Forelimb muscle (tissue), 1 donor: ENCODE measurements at places on chromosomes 4 and X.

DNA sequence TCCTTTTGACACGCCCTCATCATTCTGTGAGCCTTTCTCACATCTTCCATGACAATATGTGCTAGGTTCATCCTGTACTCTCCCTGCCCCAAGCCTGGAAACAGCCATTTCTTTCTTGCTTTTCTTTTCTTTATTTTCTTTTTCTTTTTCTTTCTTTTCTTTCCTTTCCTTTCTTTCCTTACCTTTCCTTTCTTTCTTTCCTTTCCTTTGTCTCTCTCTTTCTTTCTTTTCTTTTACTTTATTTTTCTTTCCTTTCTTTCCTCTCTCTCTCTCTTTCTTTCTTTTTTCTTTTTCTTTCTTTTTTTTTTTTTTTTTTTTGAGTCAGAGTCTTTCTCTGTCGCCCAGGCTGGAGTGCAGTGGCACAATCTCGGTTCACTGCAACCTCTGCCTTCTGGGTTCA lies 14.6 kb downstream of the PPP1R3F start:
- DNase-seq, result no peak

DNA sequence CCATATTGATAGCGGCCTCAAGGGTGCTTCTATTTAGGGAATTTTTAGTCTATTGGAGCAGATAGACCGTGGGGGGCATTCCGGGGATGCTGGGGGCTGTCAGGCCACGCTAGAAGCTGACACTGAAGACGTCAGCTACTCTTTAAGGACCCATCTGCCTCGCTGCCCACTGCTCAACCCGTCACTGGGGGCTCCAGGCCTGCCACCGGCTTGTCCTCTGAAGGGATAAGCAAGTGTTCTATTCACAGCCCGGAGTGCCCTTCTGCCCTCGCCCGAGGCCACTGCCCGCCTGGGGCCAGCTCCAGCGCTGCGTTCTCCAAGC lies 679 bp upstream of the MSL3 start:
- DNase-seq, result no peak

DNA sequence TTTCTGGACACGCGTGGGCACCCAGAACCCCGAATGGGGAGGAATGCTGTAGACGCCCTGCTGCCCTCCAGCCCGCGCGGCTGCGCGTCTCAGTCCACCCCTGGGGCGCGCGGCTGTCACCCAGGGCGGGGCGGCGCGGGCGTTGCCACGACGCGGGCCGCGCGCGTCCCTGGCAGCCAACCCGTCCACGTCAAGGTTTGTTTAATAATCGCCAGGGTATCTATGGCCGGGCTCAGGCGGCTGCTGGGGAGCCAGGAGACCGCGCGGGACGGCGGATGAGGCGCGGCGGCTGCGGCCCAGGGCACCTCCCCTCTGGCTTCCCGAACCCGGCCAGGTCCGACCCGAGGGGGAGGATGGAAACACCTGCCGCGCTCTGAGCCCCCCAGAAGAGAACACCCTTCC lies at the start of gene SPATA18:
Gene SPATA18, plus strand, starts transcription at position 92 of the 402 bp plus-strand sequence. CDS start 401 bp downstream, outside the sequence.
- DNase-seq, result no peak

GRCh38 chr4:13537011-13537831 lies 7.1 kb downstream of the NKX3-2 start:
- DNase-seq, result no peak

- DNase-seq, result no peak
These were observed 331.4 kb downstream of the ARHGAP24 start for GRCh38 chr4:85806334-85806733.

- no peak for DNase-seq
These were observed 404 bp downstream of the PPP2R3B start for GRCh38 chrX:386239-386767.

- DNase-seq, result peak; percentile 59
These were observed 1414.7 kb upstream of the TENM3 start for GRCh38 chr4:180828455-180829018.

DNA sequence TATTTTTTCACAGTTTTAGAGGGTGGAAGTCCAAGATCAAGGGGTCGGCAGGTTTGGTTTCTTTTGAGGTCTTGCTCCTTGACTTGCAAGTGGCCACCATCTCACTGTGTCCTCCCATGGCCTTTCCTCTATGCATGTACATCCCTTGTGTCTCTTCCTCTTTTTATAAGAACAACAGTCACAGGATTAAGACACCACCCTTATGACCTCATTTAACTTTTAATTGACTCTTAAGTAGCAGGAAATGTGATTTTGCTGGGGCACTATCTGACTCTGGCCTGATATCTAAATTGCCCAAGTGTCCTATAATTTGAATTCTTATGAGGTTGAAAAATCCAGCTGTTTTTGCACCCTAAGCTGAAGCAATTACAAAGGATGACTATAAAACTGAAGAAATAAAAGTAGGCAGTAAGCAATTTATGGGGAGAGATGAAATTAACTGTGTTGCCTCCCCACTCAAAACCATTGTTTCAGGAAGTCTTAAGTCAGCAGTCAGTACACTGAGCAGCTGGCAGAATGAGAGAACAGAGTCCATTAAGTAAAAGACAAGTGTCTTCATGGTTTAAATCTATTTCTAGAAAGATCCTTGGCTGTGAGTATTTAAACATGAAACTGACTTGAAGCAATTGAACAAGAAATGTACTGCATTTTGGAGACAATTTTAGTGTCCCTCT lies 601.3 kb downstream of the SPRY1 start:
- no peak for DNase-seq

GRCh38 chr4:78002260-78002659 lies 54.9 kb upstream of the FRAS1 start:
- DNase-seq, result no peak

DNA sequence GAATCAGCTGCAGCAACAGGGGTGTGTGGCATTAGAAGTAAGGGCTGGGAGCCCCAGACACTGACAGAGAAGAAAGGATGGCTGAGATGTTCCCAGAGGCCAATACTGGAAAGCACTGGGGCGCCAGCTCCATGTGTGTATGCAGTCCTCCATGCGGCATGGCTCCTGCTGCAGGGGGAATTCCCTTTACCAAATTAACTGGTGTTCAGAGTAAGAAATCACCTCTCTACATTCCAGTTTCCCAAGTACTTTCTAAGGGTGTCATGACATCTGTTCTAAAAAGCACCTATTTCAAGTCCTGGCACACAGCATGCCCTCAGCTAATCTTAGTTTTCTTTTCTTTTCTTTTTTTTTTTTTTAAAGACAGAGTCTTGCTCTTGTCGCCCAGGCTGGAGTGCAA lies 98.0 kb downstream of the MAML3 start:
- DNase-seq, result no peak

DNA sequence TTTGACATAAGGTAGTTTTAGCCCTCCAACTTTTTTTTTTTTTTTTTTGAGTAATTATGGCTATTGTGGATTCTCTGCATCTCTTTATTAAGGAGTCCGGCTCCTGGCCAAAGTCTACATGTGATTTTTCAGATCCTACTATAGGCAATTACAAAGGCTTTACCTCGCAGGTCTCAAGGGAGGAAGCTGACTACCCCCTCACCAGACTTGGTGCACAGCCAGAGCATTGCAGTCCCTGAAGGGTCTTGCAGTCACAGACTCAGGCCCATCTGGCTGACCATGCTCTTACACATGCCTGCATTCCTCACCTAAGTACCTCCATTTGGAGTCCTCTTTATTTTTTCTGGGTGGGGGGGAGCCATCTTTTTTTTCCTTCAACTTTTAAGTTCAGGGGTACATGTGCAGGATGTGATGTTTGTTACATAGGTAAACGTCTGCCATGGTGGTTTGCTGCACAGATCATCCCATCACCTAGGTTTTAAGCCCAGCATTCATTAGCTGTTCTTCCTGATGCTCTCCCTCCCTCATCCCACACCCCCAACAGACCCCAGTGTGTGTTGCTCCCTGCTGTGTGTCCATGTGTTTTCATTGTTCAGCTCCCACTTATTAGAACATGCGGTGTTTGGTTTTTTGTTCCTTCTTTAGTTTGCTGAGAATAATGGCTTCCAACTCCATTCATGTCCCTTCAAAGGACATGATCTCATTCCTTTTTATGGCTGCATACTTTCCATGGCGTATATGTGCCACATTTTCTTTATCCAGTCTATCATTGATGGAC lies 88.4 kb upstream of the STIM2 start:
- DNase-seq, result no peak

DNA sequence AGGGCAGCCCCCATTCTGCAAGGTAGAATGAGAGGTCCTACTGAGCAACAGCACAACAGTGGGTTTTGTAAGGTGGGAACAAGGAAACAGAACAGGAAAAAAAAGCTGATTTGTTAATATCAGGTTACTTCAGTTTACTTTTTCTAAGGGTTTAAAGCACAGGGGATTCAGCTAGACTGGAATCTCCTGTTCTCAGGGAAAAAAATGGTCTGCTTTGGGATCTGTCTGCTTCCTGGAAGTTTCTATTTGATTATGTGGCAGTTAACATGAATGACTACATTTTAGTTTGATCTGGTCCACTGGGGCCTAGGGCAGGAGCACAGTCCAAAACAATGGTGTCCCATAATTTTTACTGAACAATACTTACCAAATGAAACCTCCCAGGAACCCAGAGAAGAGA lies 104.6 kb downstream of the FBXW7 start:
- no peak for DNase-seq

- DNase-seq, result no peak
These were observed 10.4 kb downstream of the ACOT9 start for GRCh38 chrX:23732704-23733103.

- DNase-seq, result no peak
These were observed 352.8 kb downstream of the MAPK10 start for GRCh38 chr4:86007042-86007441.

DNA sequence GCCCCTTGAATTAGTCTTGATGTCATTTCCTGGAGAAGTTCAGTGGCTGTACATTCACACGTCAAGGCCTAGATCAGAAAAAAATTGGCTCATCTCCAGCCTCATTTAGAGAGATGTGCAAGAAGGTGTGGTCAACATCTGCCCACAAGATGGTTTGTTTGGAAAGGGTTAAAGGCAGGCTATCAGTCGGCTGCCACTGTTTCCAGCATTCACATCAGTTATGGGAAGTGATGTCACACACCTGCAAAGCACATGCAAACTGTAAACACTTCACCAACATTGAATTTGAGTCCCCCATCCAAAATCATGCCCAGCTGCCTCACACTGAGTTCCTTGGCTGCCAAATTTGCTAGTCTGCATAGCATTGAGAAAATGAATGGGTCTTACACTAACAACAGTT lies 498.3 kb upstream of the INTU start:
- no peak for DNase-seq

DNA sequence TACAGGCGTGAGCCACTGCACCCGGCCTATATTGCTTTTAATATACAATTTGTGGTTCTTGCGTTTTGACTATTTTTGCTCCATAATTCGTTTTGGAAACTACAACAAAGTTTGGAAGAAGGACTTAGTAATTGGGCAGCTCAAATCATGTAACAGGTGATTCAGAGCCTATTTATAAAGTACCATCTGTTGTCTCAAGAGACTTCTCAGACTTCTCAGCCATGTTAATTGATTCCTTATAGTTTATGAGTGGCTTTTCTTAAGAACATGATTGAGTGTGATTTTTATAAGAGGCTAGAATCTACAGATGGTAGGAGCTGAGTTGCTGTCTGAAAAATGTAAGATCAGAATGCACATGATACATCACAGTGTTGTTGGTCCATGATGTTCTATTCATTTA lies 240.2 kb downstream of the ADGRL3 start:
- no peak for DNase-seq

DNA sequence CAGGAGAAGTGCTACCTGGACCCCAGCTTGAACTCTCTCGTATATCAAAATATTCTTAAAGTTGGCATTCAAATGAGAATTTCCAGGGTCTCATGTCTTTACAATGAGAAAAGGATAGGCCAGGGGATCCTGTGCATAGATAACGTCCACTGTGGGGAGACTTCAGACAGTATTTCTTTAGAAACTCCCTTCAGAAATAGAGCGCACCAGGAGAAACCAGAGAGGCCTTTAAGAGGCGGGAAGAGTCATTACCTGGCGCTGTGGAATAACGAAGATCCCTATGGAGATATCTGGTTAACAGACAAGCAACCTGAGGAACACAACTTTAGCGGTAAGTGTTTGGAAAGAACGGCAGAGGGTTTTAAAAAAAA lies 600 bp downstream of the RADX start:
- DNase-seq, result no peak

DNA sequence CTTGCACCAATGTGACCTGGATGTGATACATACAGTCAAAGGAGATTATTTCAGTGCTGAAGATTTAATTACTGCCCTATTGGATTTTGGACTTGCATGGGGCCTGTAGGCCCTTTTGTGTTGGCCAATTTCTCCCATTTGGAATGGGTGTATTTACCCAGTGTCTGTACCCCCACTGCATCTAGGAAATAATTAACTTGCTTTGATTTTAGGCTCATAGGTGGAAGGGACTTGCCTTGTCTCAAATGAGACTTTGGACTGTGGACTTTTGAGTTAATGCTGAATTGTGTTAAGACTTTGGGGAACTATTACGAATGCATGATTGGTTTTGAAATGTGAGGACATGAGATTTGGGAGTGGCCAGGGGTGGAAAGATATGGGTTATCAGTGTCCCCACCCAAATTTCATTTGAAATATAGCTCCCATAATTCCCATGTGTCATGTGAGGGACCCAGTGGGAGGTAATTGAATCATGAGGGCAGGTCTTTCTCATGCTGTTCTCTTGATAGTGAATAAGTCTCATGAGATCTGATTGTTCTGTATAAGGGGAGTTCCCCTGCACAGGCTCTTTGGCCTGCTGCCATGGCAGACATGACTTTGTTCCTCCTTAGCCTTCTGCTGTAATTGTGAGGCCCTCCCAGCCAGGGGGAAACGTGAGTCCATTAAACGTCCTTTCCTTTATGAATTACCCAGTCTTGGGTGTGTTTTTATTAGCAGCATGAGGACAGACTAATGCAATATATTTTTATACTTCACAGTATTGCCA lies 362.2 kb upstream of the SPANXN4 start:
- no peak for DNase-seq

DNA sequence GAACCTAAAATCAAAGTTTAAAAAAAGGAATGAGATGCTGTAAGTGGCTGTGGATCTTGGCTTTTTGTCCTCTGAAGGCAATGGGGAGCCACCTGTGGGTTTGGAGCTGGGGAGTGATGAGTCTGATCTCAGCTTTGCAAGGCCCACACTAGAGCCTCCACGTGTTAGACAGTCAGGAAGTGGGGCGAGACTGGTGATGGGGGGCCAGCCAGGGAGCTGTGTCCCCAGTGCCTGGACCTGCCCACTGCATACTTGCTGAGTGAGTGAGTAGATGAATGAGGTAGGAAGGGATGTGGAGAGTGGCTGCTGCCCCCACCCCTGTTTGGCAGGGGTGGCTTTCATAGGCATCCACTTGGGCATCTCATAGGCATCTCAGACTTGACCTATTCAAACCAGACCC lies 84.0 kb downstream of the NHSL2 start:
- DNase-seq, result no peak

DNA sequence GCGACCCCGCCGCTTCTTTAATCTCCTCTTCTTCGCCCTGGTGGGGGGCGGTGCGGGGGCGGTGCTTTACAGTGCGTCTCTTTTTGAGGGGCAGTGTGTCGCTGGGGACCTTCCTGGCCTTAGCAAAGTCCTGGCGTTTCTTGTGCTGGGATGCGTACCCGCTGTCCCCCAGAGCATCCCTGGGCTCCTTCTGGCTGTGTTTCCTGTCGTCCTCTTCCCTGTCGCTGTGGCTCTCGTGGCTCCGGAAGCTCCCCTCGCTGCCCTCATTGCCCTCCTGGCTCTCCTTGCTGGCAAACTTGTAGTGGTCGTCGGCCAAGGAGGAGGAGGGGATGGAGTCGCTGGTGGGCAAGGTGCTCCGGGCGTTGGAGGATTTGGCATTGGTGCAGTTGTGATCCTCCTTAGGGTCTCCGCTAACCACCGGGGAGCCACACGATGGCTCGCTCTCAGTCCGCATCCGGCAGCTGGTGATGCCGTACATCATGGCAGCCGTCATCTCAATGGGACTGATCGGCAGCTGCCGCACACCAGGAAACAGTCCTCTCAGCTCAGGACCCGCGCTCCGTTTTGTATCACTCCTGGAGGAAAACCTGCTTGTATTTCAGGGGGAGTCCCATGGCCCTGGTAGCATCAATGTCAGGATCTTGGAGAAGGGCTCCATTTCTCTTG lies 30.4 kb upstream of the TMSB15A start:
- DNase-seq, result no peak
